ENCODE measurements at places on chromosomes 2 and 18. TPM values are rescaled to one million over a fixed set of nuclear protein-coding genes. Genes with fewer than 3 reads are reported as not detected.

C2orf80 gene
- total RNA-seq: not detected

- no peak for DNase-seq
These were observed 908 bp downstream of the ERLEC1 start for GRCh38 chr2:53787614-53788289.

CTNNA2 gene
- total RNA-seq: not detected

TUBB6 gene
- 9.1 TPM for total RNA-seq

DNA sequence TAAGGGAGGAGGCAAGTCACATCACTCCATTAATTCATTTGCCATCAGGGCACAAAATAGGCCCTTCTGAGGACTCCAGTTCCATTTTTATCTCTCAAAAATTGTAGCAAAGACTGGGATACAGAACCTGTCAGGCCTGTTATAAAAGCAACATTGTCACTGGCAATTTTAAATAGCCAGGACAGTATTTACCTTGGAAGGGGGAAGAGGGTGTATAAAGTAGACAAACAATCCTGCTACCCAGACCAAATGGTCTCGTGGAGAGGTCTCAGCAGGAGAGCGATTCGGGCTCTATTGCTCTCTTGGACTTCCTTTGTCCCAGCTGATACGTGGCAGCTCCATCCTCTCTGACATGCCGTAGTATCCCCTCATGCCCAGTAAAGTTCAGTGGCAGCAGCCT is 740.3 kb upstream of the HS6ST1 start:
- DNase-seq: no peak

DNA sequence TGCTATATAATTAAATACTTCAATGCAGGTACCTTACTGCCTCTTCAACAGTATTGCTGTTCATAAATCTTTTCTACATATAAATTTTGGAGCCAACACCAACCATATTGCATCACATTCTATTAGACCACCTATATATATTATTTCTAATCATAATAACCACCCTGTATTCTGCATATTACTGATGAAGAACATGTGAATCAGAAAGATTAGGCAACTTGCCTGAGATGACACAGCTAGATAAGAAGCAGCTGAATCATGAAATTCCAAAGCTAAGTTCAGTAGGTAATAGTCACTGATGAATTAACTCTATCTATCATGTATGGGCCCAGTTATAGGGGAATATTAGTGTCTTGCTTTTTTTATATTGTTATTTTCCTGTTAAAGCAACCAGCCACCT is 161.8 kb downstream of the AGPS start:
- DNase-seq: no peak

GRCh38 chr2:237227592-237228280 is 142.0 kb downstream of the COPS8 start:
- no peak for DNase-seq

COMMD1 gene
- 36.4 TPM for total RNA-seq

GRCh38 chr2:72103161-72103560 is 44.5 kb downstream of the CYP26B1 start:
- DNase-seq: no peak

DNA sequence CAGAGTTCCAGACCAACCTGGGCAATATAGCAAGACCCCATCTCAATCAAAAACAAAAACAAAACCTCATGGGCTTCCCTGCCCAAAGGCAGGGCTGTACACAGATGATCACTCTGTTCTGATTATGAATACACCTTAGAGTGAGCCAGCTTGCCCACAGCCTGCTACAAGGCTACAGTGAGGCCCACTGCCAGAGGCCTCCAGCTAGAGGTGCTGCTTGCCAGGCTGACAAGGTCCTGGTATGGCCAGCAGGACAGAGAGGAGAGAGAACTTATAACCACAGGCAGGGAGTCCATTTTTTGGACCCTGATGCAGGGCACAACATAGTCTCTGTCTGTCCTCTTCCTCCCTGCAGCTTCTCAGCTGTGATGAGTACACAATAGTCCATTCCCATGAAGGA is 41.5 kb downstream of the KANSL3 start:
- DNase-seq: no peak

DNA sequence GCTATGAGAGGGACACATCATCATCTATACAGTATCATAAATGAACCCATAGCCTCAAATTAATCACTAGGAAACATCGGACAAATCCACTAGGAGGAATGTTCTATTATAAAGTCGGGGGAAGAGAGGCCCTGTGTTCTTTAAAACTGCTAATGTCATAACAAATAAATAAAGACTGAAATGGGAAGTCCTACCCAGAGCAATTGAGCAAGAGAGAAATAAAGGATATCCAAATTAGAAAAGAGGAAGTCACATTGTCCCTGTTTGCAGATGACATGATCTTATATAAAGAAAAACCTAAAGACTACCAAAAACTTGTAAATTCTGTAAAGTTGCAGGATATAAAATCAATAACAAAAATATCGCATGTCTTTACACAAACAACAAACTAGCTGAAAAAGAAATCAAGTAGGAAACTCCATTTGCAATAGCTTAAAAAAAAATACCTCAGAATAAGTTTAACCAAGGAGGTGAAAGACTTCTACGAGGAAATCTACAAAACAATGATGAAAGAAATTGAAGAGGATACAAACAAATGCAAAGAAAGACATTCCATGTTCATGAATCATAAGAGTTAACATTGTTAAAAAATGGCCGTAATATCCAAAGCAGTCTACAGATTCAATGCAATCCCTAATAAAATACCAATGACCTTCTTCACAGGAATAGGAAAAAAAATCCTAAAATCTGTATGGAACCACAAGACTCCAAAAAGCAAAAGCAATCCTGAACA is 30.6 kb downstream of the RTN4 start:
- no peak for DNase-seq

DNA sequence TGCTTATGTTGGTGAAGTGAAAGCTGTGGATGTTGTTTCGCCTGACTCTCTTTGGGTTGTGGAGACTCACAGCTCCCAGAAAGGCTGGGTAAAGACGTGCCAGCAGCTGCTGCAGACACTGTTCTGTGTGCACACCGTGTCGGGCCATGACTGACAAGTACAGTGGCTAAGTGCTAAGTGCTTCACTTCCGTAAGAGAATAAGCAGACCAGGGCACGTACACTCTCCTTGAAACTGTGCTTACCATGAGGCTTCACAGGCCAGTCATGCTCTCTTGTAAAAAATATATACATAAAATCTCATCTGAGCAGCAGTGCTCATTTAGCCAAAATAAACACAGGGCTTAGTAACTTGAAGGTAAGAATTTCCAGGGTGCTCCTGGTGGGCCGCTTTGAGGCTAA is 86.0 kb downstream of the NRP2 start:
- no peak for DNase-seq

DNA sequence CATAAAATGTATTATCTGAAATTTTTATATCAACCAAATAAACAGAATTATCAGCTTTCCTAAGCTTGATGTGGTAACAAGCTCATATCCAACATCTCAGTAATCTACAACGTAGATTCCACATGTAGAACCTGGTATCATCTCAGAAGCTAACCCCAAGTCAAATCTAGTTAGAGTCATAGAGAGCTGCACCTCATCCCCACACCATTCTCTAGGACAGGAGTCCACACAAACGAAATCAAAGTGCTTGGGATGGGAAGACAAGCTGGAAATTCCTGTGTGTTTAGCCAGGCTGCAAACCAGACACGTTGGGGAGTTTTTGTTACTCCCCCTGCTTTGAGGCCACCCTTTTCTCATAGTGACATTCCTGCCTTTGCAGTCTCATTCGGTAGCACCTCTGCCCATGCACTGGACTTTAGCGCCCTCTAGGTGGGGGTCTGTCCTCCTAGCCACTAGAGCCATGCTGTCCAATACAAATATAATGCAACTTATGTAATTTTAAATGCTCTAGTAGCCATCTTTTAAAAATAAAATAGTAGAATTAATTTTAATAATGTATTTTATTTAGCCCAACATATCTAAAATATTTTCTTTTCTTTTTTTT is 28.1 kb upstream of the SATB2 start:
- DNase-seq: no peak

TMEM37 gene
- not detected for total RNA-seq

GRCh38 chr2:208906330-208906729 is 499.7 kb downstream of the PTH2R start:
- DNase-seq: no peak

- DNase-seq: no peak
These were observed 18.9 kb upstream of the PTPRM start for GRCh38 chr18:7548221-7548620.

GRCh38 chr2:212147921-212148513 is 390.6 kb downstream of the ERBB4 start:
- no peak for DNase-seq

DNA sequence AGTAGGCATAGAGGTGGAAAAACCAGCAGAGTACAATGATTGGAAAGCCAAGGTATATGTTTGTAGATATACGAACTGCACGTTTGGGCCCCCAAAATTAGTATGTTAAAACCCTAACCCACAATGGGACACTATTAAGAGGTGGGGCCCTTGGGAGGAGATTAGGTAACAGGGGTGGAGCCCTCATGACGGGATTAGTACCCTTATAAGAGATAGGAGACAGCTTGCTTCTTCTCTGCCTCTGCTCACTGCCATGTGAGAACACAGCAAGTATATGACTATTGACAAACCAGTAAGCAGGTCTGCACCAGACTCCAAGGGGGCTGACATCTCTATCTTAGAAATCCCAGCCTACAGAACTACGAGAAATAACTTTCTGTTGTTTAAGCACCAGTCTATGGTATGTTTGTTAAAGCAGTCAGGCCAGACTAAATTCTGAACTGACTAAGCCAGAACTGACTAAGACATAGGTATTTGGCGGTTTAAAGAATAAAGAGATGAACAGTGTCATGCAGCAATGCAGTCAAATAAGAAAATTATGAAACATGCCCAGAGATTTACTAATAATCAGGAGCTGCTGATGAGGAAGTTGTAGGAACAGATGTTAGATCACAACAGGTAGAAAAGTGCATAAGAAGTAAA is 182.9 kb downstream of the DYM start:
- no peak for DNase-seq

DNA sequence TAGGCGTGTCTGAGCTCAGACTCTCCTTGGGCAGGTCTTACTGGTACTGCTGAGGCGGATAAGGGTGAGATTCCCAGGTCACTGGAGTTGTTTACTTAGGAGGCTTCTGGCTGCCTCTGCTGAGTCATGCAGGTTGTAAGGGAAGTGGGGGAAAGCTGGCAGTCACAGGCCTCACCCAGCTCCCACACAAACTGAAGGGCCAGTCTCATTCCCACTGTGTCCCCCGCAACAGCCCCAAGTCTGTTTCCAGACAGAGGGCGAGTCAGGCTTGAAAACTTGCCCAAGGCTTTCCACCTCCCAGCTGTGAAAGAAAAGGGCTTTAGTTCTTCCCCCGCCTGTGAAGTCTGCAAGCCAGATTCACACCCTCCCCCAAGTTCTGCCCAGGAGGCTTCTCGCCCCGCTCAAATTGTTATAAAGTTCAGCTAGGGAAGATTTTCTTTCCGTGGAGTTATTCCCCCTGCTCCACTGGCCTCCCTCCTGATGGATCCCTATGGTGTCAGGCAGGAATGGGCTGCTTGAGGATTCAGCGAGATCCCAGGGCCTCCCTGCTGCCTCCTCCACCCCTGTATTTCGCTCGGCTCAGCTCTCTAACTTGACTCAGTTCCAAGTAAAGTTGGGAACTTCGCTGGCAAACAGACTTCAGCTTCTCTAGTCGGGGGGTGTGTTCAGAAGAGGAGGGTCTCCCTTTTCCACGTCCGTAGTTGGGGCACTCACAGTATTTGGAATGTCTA is 248.6 kb downstream of the NR4A2 start:
- DNase-seq: no peak

- no peak for DNase-seq
These were observed 13.3 kb downstream of the OBSL1 start for GRCh38 chr2:219557791-219558785.
